A549 treated with CORT108297 at 1 μM for 4 hours (cell line): ENCODE measurements at places on chromosomes 1 and 21. TPM values are rescaled to one million over a fixed set of nuclear protein-coding genes. Genes with fewer than 3 reads are reported as not detected.

Gene MYCL
- 0.61 to 1.4 TPM (median 1.3 TPM) in 5 replicates for total RNA-seq

Gene MTARC2
- total RNA-seq = 9.7 to 14.8 TPM (median 12.2 TPM) in 5 replicates

Gene ATPAF1
- 31.3 to 33.4 TPM (median 33.1 TPM) in 5 replicates for total RNA-seq

Gene TCHHL1
- not detected in 5 replicates for total RNA-seq

Gene TRAF3IP3
- not detected in 5 replicates for total RNA-seq

Gene PCSK9
- 2.0 to 4.6 TPM (median 3.5 TPM) in 5 replicates for total RNA-seq

Gene RGSL1
- not detected in 5 replicates for total RNA-seq

Gene RIPK4
- total RNA-seq = 13.4 to 17.3 TPM (median 15.3 TPM) in 5 replicates

Gene KCNH1
- total RNA-seq = 2.1 to 3.5 TPM (median 2.6 TPM) in 5 replicates

Gene HLX
- 3.6 to 5.1 TPM (median 4.0 TPM) in 5 replicates for total RNA-seq

Gene PRAMEF7
- not detected in 5 replicates for total RNA-seq

Gene HSD3B2
- total RNA-seq = not detected in 5 replicates

Gene LINGO4
- not detected in 5 replicates for total RNA-seq

Gene CTSS
- total RNA-seq = 14.8 to 18.4 TPM (median 17.4 TPM) in 5 replicates

Gene CORT
- total RNA-seq = 0.09 to 0.52 TPM (median 0.28 TPM) in 5 replicates

Gene SHISAL2A
- total RNA-seq = 0.12 to 0.31 TPM (median 0.21 TPM) in 3 of 5 replicates, not detected in the others

Gene DPYD
- 1.5 to 2.7 TPM (median 2.1 TPM) in 5 replicates for total RNA-seq

Gene CNST
- total RNA-seq = 7.8 to 9.2 TPM (median 8.6 TPM) in 5 replicates

Gene ERICH3
- not detected in 5 replicates for total RNA-seq

Gene PPIAL4G
- total RNA-seq = not detected in 5 replicates

Gene NBPF8
- total RNA-seq = 4.0 to 4.8 TPM (median 4.5 TPM) in 5 replicates

Gene RPTN
- not detected in 5 replicates for total RNA-seq

Gene SDHB
- 102 to 112 TPM (median 108 TPM) in 5 replicates for total RNA-seq

Gene AMIGO1
- total RNA-seq = 0.84 to 1.3 TPM (median 1.2 TPM) in 5 replicates

Gene CTH
- 1.2 to 1.9 TPM (median 1.5 TPM) in 5 replicates for total RNA-seq
